Breast epithelium (tissue), 4 donors: ENCODE measurements at places on chromosomes 13 and 19.

DNA sequence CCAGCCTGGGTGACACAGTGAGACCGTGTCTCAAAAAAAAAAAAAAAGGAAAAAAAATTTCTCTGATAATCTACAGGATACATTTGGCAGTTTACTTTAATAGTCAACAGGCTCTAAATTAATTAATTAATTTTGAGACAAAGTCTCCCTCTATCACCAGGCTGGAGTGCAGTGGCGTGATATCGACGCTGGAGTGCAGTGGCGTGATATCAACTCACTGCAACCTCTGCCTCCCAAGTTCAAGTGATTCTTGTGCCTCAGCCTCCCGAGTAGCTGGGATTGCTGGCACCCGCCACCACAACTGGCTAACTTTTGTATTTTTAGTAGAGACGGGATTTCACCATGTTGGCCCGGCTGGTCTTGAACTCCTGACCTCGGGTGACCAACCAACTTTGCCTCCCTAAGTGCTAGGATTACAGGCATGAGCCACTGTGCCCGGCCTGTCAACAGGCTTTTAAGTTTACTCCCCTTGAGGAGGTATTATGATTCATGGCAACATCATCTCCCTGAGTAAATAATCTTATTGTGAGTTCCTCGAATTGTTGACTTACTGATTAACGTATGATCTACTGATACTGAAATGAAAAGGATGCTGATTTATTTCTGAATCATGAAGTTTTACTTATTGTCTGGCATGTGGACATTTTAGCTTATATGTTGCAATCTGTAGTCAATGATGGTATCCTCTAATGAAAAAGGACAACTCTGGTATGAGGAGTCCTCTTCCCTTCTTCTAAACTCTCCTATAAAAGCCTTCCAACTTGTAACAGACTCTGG is 21.3 kb upstream of the MTRF1 start:
- H3K4me1 ChIP-seq, result no peaks in the 10 kb centered on the region
- DNase-seq, result no peak

DNA sequence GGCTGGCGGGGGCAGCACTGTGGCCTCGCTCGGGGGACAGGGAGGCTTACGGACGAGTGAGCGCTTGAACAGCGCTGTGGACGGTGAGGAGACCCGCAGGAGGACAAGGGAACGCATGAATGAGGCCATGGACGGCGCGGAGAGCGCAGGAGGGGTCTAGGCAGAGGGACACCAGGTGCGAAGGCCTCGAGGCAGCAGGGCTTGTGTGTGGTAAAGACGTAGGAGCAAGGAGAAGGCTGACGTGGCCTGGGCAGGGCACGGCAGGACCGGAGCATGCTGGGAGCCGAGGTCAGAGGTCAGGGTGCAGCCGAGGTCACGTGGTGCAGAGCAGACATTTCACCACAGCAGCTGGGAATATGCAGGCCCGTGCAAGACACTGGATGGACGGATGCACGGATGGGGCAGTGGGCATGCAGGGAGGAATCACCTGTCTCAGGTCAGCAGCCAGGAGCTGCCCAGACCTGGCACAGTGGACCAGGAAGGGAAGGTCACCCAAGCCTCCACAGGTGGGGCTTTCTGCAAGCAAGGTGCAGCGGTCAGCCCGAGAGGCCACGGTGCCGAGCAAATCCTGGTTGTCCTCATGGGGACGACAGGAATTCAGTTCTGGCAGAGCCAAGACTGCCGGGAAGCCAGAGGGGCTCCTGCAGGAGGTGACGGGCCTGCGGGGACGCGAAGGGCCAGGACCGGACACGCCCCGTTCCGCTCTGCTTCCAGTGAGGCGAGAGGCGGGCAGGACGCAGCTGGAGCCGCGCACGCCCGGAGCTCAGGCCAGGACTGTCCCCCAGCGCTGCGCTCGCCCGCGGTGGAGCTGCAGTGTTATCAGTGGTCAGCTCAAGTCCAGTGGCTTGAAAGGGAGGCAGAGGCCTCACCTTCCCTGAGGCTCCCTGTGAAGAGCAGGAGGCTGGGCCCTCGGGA is 72.2 kb downstream of the RASA3 start:
- no peaks in the 10 kb centered on the region for H3K36me3 ChIP-seq
- H3K4me1 ChIP-seq, result peaks cover 6% of the 10 kb centered on the region
- no peak overlapping the region for H3K4me3 ChIP-seq
- DNase-seq, result no peak
- no peaks in the 10 kb centered on the region for H3K27me3 ChIP-seq

- no peak for DNase-seq
- H3K4me1 ChIP-seq, result no peaks in the 10 kb centered on the region
- H3K36me3 ChIP-seq, result no peaks in the 10 kb centered on the region
- H3K27me3 ChIP-seq, result no peaks in the 10 kb centered on the region
- no peak overlapping the region for H3K4me3 ChIP-seq
- H3K27ac ChIP-seq, result no peak overlapping the region
Observed at GRCh38 chr13:94399812-94400211, 79.7 kb downstream of the DCT start.

GRCh38 chr13:58018020-58018419 is 386.5 kb downstream of the PCDH17 start:
- no peak for DNase-seq
- H3K4me3 ChIP-seq, result no peak overlapping the region
- H3K27ac ChIP-seq, result no peak overlapping the region
- no peaks in the 10 kb centered on the region for H3K27me3 ChIP-seq
- H3K36me3 ChIP-seq, result no peaks in the 10 kb centered on the region

GRCh38 chr13:30051531-30052060 is 201.2 kb upstream of the UBL3 start:
- H3K4me1 ChIP-seq, result no peaks in the 10 kb centered on the region
- no peaks in the 10 kb centered on the region for H3K36me3 ChIP-seq
- no peaks in the 10 kb centered on the region for H3K27me3 ChIP-seq
- no peak overlapping the region for H3K27ac ChIP-seq
- no peak overlapping the region for H3K4me3 ChIP-seq

GRCh38 chr19:11242864-11243797 is 3.7 kb downstream of the ANGPTL8 start:
- H3K27ac ChIP-seq, result no peak overlapping the region
- H3K4me3 ChIP-seq, result no peak overlapping the region
- H3K36me3 ChIP-seq, result peaks cover 3% of the 10 kb centered on the region
- no peaks in the 10 kb centered on the region for H3K4me1 ChIP-seq

- H3K4me3 ChIP-seq, result peak overlapping the region; percentile 67
- no peaks in the 10 kb centered on the region for H3K4me1 ChIP-seq
- H3K27me3 ChIP-seq, result peaks cover 5% of the 10 kb centered on the region
- H3K36me3 ChIP-seq, result peaks cover 6% of the 10 kb centered on the region
- H3K27ac ChIP-seq, result peak overlapping the region; percentile 7
Observed at GRCh38 chr19:55088021-55088451, 12.4 kb downstream of the EPS8L1 start.
